ENCODE measurements at places on chromosomes 7 and 10. TPM values are rescaled to one million over a fixed set of nuclear protein-coding genes. Genes with fewer than 3 reads are reported as not detected.

The DNAAF5 gene
- total RNA-seq = 20.5 TPM

The OLAH gene
- total RNA-seq = 3.7 TPM

The WIPF3 gene
- 4.6 TPM for total RNA-seq

The ANLN gene
- 1.8 TPM for total RNA-seq

The MSMB gene
- total RNA-seq = not detected

The TMEM229A gene
- not detected for total RNA-seq

The IL6 gene
- total RNA-seq = 37.3 TPM

The C10orf143 gene
- total RNA-seq = 0.11 TPM

The SHH gene
- 0.11 TPM for total RNA-seq

The ASZ1 gene
- not detected for total RNA-seq

The NODAL gene
- total RNA-seq = not detected

The SAP25 gene
- 11.8 TPM for total RNA-seq

The TMEM196 gene
- total RNA-seq = not detected

The TMEM60 gene
- total RNA-seq = not detected

The CLIP2 gene
- 50.2 TPM for total RNA-seq

The MMRN2 gene
- total RNA-seq = 282 TPM

The MRM2 gene
- 6.7 TPM for total RNA-seq

The NEBL gene
- 0.21 TPM for total RNA-seq

The BTBD16 gene
- not detected for total RNA-seq

The FGFR2 gene
- 4.4 TPM for total RNA-seq

The TEX36 gene
- total RNA-seq = not detected

The CLDN15 gene
- 27.7 TPM for total RNA-seq

The CRHR2 gene
- 3.1 TPM for total RNA-seq

The RHOBTB1 gene
- total RNA-seq = 13.6 TPM

The AKAP9 gene
- 14.4 TPM for total RNA-seq

The GDF2 gene
- total RNA-seq = 0.21 TPM

The ALOX5 gene
- total RNA-seq = 23.1 TPM

The MOGAT3 gene
- total RNA-seq = not detected

The PDZD7 gene
- 0.53 TPM for total RNA-seq

The CLCN1 gene
- total RNA-seq = not detected

The MET gene
- total RNA-seq = 29.5 TPM
